GM19239 (cell line): ENCODE measurements at places on chromosomes 1 and 21.

DNA sequence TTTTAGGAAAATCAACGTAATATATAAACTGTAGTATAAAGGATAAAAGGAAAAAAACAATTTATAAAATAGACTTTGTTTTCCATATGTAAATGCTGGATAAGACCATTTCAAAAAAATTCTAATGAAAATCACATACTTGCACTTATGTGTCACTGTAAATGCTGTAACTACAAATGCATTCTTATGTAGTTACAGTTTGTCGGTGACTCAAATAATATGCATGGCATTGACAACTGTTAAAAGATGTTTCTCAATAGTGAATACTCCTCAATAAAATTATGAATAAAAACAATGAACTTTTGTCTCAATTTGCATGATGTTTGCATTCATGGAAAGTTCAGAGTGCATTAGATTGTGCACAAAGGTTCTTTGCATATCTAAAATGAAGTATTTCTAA, 614.0 kb upstream of the CHRM3 start:
- DNase-seq, result no peak

DNA sequence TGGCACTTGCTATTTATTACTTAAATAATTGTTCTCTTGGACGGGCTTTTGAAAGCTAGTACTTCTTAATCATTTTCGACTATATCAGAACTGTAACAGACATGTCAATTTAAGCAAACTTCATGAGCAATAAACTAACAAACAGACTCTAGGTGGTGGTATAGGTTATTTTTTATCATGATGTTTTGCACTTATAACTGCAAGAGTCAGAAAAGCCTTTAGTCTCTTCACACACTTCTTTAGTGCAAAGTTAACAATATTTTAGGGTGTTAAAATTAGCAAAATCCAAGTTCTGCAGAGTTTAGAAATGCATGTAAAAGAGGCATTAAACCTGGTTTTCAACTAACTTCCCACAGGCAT, 2.2 kb downstream of the NRIP1 start:
- no peak for DNase-seq

DNA sequence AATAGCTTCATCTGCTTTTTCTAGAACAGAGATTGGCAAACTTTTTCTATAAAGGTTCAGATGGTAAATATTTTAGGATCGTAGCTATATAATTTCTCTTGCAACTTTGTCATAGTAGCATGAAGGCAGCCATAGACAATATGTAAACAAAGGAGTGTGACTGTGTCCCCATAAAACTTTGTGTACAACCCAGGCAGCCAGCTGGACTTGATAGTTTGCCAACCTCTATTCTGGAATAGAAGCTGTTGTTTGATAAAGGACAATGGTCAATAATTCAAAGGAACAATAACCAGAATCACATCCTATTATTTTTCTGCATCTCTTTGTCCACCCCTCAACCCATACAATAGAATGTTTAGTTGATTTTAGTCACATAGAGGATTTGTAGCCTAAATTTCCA, 286.7 kb downstream of the LMX1A start:
- no peak for DNase-seq

- no peak for DNase-seq
These were observed 506.9 kb downstream of the PTPRU start for GRCh38 chr1:29743264-29743663.

DNA sequence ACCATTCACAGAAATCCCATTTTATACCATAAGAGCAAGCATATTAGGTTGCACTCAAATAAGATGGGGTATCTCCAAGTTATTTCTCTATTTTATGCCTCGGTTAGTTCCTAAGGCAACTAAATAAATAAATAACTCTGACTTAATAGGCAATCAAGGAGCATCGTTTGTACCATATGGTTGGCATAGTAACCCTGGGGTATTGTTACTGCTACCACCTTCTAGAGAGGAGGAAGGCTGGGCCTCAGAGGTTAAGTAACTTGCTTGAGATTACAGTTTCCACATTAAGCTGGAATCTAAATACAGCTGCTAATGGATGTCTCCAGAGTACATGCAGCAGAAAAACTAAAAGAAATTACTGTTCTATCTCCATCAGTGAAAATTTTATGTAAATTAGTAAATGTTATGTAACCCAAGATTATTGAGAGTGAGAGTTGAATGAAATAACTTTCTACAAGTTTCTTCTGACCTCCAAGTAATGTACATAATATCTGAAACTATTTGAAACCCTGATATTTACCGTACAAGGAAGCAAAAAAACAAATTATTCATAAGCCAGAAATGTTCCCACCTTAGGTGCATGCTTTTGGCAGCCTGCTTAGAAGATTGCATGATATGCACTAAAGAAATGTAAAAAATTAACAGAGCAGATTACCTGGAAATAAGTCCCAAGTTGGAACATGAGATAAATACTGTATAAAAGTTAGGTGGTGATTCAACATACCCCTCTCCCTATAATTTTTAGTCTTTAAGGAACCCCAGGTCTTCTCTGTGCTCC, 127.0 kb downstream of the CRB1 start:
- no peak for DNase-seq

DNA sequence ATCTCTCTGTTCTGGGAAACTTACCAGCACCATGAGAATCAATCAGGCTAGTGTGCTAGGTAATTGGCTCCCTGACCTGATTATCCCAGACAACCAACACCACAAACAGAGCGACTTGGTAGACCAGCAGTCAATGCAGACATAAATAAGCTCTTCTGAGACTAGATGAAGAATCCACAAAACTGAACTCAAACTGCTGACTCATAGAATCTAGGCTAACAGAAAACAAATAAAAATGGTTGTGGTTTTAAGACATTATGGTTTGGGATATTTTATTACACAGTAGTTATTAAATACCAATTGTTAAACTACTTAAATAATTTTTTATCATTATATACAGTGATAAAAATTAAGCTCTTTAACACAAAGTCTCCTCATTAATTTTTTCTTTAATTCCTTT, 535.7 kb downstream of the COL11A1 start:
- DNase-seq, result no peak

DNA sequence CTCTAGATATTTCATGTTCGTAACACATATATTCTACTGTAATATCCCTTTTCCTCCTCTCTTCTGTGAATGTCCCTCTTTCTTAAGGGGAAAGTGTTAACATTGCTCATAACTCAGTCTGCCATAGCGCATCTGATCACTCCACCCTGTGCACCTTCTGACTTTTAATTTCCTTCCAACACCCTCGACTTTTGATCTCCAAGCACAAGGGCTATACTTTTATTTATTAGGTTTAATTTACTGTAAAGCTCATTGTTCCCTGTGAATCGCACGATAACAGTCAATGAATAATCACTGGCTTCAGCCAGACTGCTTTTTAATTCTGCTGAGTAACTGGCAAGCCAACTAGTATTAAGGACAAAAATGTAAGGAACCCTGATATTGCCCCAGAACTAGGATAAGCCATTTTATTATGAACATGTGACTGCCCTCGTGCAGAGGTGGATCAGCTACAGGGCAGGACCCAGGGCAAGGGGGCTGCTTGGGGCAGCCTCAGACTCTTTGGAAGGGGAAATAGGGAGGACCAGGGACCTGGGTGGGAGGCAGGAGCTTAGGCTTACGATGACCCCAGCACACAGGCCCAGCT, 2.6 kb upstream of the ETS2 start:
- DNase-seq, result no peak

GRCh38 chr1:34781071-34781843, at the start of gene GJB3:
TSS of gene GJB3 (plus strand) at chr1:34781214. CDS start at chr1:34784763, 3,549 bp downstream.
- DNase-seq, result no peak

GRCh38 chr21:14567331-14568279, 21.5 kb upstream of the SAMSN1 start:
- no peak for DNase-seq

DNA sequence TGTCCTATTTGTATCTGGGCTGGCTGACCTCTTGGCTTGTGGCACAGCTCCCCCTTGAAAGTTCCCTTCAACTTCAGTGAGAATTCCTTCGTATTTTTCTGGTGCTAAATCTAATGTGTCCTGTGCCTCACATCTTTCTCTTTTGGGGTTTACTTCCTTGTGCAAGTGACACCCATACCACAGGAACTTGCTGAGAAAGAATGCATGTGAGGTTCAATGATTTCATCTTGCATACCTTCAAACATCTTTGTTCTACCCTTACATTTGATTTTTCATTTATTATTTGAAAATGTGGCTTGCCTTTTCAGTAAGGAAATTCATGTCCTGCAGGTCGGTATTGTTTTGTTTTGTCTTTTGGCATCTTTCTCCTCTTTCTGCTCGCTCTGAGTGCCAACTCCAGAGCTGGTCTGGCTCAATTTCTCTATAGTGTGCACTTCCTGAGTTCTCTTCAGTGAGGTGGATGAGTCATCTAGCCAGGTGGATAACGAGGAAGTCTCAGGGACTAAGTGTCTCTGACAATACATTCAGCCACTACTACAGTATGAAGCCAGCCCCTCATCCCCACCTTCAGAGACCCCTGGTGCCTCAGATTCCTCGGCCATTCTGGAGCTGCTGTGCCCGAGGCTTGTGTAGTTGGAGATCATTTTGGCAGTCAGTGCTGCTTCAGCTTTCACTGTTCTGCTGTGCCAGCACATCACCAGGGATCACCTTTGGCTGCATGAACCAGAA, 59.5 kb downstream of the RIPK4 start:
- no peak for DNase-seq

DNA sequence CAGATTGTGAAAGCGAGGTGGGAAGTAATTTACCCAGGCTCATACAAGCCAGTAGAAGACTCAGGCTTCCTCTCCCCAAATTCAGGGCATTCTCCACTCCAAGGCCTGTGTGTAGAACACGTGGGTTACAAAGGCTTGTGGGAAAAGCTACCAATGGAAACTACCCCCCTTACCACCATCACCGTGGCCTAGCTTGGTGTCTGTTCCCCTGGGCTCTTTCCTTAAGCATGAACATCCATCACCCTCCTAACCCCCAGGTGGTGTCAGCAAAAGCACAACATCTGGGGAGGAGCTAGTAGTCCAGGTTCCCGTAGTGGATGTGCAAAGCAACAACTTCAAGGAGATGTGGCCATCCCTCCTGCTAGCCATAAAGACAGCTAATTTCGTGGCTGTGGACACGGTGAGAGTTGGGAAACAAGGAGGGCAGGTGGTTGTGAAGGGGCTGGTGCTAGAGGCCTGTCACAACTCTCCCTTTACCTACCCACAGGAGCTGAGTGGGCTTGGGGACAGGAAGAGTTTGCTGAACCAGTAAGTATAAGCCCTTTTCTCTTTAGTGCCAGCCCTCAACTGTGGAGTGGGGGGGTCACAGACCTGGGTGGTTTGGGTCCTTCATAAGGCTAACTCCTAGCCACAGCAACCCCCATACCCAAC, 701 bp upstream of the MUTYH start:
- no peak for DNase-seq

DNA sequence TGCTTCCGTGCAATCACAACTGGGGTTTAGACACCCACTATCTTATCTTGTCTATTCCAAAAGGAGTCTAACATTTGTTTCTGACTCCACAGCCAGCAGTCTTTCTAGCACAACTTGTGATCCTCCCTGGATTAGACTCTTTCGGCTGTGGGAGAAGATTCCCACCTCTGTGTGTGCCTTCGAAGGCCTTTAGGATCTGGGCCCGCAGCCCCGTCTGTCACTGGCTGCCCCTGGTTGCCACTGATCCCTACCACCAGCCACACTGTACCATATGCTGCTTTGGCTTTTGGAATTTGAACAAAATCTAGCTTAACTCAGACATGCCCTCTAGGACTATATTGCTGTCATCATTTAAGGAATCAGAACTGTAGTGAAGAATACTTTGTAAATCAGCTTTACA, 18.0 kb downstream of the NTPCR start:
- no peak for DNase-seq

DNA sequence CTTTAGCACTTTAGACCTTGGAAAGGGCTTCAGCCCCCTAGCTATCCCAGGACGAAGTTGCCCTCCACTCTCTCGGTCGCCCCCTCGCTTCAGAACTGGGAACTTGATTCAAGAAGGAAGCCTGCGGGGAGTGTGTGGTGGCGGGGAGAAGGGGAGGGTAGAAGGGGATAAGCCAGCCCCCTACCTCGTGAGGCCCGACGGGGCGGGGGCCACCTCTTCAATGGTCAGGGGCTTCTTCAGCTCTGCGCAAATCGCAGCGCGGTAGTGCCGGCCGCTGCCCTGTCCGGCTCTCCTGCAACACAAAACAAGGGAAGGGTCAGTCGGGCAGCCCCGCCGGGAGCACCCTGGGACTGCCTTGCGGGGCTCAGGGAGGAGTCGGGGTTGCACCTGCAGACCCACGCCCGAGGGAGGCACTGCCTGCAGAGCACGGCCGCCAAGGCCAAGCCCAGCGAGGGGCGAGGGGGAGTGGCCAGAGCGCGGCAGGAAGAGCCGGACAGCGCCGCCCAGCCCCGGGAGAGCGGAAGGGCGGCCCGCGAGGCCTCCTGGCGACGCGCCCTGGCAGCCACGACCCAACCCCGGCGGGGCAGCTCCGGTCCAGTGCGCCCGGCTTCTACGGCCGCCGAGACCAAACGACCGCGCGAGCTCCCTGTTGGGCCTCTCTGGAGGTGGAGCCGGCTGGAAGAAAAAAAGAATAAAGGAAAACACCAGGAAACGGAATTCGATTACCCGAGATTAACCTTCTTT, 56.2 kb upstream of the RASAL2 start:
- no peak for DNase-seq

- no peak for DNase-seq
These were observed 20.5 kb upstream of the RPTN start for GRCh38 chr1:152179566-152179965.

DNA sequence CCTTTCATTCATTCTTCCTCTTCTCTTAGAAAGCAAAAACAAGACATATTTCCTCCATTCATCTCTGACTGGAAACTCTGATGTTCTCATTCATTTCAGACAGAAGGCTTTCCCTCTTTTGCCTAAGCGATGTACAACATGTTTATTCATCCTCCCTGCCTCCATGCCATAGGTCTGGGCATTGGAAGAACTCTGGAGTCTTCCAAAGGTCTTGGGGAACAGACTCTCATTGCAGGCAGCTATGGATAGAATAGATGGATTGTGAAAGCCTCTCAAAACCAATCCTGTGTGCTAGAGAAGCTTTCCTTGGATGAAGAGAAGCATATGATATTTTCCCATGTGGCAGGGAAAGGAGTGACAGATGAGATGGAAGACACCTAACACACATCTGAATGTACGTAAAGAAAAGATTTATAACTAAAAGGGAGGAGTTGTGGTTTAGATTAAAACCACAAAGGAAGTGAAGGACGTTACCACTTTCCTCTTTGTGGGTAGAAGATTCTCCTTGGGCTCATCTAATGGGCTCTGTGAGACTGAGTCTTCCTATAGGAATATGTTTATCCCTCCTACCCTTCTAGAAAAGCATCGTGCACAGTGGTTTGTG, 38.7 kb downstream of the BCL9 start:
- no peak for DNase-seq

- DNase-seq, result no peak
These were observed 63.6 kb downstream of the MIS18A start for GRCh38 chr21:32215306-32215685.

GRCh38 chr1:117046781-117047180, 13.3 kb upstream of the TTF2 start:
- DNase-seq, result no peak

GRCh38 chr1:183702813-183703198, 49.7 kb upstream of the APOBEC4 start:
- DNase-seq, result no peak
